Caco-2 (cell line): ENCODE measurements at places on chromosomes 11 and 22.

GRCh38 chr11:34633640-34633989 lies 12.7 kb downstream of the EHF start:
- DNase-seq, result no peak

- DNase-seq, result no peak
Observed at GRCh38 chr11:121323046-121323607, 30.6 kb downstream of the SC5D start.

GRCh38 chr11:92253421-92253820 lies 28.8 kb downstream of the FAT3 start:
- DNase-seq, result no peak

GRCh38 chr22:17493419-17493981 lies 69.8 kb upstream of the SLC25A18 start:
- no peak for DNase-seq

DNA sequence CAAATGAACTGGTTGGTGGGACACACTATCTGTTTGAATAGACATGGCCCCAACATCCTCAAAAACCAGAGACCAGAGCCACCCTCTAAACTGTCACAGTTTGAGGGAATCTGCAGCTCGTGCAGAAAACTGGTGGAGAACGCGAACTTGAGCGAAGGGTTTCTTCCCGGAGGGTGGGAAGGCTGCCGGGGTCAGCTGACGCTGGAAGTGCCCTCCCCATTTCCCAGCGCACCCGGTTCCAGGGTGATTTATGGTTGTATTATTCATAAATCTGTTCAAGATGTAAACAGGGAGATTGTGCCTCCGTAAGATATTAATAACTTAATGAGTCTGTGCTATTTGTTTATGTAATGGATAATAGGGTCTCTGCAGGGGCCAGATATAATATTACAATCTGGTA lies 1396.7 kb downstream of the BRD1 start:
- DNase-seq, result no peak

DNA sequence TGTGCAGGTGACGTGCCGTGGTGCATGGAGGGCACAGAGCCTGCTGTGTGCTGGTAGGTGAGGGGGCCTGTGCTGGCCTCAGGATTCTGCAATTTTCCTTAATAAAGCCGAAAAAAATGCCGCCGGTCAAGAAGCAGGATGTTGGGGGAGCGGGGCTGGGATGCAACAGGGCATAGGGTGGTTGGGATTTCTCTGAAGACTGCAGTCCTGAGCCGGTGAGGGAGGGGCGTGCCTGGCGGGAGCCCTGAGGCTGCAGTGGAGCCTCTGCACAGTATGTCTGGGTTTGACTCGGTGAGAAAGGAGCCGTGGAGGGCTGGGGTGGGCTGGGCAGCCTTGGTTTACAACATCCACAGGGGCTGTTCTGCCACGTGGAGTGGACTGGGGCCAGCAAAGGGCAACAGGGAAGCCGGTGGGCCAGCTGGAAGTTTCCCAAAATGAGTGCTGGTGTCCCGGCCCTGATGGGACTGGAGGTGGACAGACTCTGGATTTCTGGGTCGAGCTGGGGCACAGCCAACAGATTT lies 1.3 kb downstream of the CDHR5 start:
- no peak for DNase-seq

DNA sequence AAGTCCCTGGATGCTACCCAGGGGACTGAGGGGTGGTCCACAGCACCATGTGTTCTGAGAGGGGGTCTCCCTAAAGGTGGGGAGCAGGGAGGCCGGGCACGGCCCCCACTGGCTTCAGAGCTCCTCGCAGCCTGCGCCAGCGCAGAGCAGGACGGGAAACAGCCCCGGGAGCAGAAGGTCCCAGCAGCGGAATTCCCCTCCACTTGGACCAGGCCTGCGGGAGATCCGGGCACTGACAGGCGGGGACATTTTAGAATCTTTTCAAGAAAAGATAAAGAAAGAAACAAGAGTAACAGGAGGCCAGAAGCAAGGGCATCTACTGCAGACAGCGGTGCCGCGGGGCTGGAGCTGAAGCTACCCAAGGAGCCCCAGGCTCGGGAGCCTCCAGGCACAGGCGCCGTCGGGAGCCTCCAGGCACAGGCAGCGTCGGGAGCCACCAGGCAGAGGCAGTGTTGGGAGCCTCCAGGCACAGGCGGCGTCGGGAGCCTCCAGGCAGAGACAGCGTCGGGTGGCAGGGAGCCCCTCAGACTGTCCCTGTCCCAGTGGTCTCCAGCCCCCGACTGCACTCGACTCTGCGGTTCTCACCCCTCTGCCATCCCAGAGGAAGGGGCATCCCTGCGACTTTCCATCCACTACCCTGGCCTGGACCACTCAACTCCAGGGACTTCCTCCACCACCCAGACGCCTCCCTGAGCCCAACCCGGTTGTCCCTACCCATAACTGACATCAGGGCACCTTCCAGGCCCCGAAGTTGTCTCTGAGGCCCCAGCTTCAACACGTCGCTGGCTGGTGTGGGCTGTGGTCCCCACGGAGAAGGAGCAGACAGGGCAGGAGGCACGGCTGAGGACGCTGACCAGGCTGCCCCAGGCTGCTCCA lies 211.1 kb downstream of the BRD1 start:
- peak; percentile 31 for DNase-seq

GRCh38 chr22:31952472-31952871 lies 8.1 kb downstream of the YWHAH start:
- no peak for DNase-seq

DNA sequence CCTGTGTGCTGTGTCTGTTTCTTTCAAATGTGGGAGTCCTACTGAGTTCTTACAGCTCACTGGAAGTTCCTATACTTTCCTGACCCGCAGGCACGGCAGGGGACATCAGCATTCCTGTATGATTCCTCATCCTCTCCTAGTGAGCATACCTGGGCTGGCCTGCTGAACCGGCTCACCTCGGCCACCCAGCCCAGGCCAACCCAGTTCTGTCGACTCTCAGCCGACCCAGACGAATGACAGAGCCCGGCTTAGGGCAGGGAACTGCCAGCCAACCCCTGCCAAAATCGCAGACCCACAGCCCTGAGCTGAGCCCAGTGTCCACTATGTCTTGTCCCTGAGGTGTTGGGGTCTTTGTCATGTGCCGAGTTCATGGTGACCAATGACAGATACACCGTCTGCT lies 339.7 kb downstream of the BRD1 start:
- peak; percentile 80 for DNase-seq

GRCh38 chr11:130999992-131000770 lies 83.9 kb upstream of the SNX19 start:
- peak; percentile 47 for DNase-seq

DNA sequence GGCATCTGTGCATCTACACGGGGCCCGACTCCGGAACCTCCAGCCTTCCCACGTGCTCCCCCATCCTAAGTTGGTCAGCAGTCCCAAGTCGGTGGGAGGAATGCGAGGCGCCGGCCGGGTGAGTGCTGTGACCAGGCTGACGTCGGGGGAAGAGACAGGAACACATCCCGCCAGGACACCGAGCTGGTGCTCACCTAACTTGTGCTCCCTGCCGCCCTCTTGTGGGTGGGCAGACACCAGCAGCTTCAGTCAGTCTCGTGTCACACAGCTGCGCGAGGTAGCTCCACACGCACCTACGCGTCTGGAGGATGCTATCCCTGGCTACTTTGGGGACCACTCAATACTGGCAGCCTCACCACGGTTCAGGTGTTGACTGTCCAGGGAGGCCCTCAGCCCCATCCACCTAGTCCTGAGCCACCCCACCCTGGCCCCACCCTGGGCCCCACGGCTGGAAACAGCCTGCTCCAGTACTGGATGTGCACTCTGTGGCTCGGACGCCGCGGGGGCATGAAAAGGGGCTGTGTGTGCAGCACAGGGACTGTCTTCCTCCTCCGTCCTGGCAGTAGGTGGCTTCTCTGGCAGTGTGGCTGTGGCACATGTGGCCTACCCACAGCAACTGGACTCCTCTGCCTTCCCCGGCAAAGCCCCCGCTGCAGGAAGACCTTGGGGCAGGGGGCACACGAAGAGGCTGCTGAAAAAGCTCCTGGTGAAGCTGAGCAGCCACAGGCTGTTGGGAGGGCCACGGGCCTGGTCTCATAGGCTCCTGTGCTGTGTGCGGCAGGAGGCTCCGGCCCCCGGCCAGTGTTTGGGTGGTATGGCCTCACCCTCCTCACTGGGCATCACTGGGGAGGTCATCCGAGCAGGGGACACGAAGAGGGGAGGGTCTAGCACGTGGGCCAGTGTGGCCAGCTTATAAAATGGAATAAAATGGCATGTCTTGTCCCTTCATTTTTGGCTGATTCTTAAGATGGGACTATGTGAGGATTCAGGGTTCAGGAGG lies 11.2 kb upstream of the BID start:
- DNase-seq, result peak; percentile 78

- DNase-seq, result no peak
Observed at GRCh38 chr11:44171518-44171917, 76.0 kb downstream of the EXT2 start.

DNA sequence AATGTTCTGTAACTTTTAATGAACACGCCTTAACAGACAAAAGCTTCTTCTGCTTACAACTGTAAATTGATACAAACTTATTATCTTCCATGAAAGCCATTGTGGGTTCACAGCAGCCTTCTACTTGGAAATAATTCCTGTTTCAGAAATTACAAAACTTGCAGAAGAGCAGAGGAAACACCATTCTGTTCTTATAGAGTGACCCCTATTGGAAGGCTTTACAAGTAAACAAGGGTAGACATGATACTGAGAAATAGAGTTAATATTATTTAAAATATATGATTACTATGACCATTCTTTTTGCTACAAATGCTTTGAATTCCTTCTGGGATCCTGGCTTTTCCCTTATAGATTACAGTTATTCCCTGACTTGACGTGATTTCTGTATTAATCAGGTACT lies 32.4 kb upstream of the KCNA4 start:
- DNase-seq, result no peak

DNA sequence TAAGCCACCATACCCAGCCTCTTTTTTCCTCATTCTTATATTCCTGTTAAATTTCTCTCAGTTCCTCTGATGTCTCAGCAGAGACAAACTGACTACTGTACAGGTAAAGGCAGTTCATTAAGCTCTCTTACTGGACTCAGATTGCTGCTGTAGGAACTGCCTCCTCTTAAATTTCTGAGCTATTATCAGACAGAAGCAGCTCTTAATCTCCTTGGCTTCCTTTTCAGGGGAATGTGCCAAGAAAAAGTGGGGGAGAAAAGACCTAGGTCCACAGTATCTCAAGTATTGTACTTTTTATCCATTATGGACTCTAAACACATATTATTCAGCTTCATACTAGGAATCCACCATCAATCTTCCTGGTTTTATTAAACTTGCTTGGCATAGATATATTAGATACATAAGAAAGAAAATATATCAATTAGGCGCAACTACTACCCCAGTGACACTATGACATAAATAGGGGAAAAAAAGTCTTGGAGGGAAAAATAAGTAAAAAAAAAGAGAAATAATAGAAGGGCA lies 26.1 kb downstream of the MRTFA start:
- DNase-seq, result no peak

DNA sequence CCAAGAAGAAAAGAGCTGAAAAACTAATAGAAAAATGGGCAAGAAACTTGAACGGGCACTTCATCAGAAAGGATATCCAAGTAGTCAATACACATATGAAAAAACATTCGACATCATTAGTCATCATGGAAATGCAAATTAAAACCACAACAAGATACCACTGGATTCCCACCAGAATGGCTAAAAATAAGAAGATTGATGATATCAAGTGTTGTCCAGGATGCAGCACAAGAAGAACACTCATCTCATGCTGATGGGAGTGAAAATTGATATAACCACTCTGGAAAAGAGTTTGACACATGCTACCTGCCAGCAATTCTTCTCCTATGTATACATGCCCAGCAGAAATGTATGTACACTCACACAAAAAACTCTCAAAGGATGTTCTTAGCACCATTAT lies 26.9 kb upstream of the SCUBE2 start:
- DNase-seq, result no peak

GRCh38 chr11:62604460-62605120 lies 2.9 kb upstream of the MTA2 start:
- DNase-seq, result no peak

- no peak for DNase-seq
Observed at GRCh38 chr22:27630754-27631153, 170.8 kb downstream of the MN1 start.

DNA sequence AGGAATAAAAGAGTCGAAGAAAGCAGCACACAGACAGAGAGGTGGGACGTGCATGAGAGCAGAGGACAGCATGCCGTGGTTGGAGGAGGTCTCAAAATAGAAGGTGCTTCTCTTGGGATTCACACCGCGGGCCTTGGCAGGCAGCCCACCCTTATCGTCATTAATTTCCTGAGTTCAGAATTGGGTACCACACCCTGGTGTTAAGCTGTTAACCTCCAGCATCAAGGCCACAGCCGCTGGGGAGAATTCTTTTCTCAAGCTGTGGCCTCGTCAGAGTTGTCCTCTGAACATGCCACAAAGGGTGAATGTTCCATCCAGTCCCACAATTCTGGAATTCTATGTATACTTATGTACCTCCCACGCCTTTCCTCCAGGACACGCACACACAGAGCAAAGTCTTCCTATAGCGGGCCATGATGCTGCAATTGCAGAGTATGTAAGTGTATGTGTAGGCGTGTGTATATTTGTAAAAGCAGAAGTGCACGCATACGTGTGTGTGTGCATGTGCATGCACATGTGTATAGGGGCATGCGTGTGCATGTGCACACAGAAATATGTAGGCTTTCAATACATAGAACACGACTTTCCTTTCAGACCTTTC lies 39.0 kb downstream of the ADAMTS8 start:
- no peak for DNase-seq

DNA sequence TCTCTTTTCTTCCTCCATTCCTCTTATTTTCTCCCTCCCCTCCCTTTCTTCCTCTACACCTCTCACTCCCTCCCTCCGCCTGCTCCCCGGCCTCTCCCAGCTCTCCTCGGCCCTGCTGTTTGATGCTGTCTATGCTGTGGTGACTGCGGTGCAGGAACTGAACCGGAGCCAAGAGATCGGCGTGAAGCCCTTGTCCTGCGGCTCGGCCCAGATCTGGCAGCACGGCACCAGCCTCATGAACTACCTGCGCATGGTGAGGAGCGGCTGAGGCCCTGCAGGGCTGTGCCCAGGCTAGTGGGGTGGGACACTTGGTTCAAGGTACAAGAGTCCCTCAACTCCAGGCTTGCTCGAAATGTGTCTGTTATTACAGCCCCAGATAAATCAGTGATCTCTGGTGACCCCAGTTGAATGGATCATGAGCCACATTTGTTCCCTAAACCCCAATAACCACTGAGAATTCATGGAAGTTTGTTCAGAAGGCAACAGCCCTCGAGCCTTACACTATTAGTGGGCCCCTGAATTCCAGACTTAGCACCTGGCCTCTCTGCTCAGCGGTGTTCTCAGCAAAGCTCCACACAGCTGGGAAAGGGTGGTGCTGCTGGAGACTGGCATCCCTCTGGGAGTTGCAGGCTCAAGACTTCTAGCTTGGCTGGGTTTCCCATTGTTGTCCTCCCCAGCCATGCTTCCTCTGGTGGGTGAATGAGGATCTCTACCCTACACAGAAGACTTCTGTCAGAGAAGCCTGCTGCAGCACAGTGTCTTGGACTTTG lies 149.8 kb upstream of the TBCEL start:
- DNase-seq, result no peak

GRCh38 chr11:32610797-32611352 lies 27.2 kb downstream of the EIF3M start:
- DNase-seq, result no peak

- DNase-seq, result no peak
Observed at GRCh38 chr11:103939694-103940093, 96.7 kb upstream of the DDI1 start.

GRCh38 chr11:110818032-110818687 lies 105.9 kb upstream of the ARHGAP20 start:
- DNase-seq, result peak; percentile 6

- DNase-seq, result no peak
Observed at GRCh38 chr11:61151545-61152252, 9.5 kb downstream of the VPS37C start.
